ENCODE measurements at places on chromosomes 3 and 15. TPM values are rescaled to one million over a fixed set of nuclear protein-coding genes. Genes with fewer than 3 reads are reported as not detected.

- peak; percentile 21 for DNase-seq
These were observed at the start of gene LTK for GRCh38 chr15:41513506-41514227. LTK (minus strand) TSS chr15:41513827; CDS start chr15:41513709, 118 bp downstream.

DNA sequence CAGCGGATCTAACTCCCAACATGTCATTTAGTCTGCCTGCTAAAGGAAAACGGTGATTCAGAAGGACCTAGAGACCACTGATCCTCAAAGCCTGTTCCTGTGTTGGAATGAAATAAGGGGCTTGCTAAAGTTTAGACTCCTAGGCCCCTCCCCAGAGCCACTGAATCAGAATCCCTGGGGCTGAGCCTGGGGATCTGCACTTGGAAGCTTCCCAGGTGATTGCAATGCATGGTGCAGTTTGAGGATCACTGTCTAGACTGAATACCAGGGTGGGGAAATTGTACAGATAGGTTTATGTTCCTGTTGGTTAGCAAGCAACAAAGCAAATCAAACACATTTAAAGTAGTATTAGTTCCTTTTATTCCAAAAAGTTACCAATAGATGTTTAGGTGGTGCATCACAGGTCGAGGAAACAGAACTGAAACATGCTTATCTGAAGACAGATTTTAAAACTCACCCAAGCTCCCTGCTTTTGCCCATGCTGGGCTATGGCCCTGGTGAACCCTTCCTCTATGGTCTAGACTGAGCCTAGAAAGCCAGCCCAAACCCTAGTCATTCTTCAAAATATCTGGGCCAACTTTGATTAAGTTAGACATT is 29.6 kb upstream of the SPTBN5 start:
- no peak for DNase-seq

DNA sequence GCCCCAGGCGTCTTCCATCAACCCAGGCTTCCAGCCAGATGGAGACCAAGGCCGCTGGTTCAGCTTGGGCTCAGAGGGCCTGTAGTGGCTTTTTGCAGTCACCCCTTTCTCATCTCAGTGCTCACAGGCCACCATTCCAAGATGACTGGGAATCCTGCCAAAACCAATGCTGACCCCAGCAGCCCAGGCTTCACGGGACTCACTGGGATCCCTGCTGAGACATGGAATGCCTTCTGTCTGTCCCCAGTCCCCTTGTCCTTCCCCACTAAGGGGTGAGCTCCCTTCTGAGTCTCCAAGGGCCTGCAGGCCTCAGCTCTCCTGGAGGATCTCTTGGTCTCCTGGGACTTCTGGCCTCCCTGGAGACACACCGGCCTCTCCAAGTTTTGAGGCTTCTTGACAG is 77.4 kb upstream of the SEC13 start:
- no peak for DNase-seq

DNA sequence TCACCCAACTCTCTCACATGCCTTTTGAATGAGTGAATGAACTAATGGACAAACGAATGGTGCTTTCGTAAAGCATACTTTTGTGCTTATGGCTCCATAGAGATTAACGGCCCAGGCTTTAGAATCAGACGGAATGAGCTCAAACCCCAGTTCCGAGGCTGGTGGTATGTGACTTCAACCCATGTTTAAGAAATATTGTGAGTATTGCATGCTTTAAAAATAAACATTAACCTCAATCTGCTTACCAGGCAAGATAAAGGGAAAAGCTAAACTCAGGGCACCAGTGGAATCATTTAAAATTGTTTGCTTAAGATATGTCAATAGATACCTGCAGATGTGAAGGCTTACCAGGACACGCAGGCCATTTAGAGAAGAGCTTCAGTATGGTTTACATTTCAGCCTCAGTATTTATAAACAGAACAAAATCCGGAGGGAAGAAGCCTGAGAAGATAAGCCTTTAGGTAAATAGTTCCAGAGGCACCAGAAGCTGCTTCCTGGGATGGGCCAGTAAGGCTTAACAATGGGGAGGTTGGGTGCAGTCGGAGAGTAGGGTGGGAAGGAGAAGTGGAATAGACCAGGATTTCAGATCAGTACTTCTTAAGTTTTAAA is 186.4 kb downstream of the ADAMTS9 start:
- DNase-seq = peak; percentile 93

DNA sequence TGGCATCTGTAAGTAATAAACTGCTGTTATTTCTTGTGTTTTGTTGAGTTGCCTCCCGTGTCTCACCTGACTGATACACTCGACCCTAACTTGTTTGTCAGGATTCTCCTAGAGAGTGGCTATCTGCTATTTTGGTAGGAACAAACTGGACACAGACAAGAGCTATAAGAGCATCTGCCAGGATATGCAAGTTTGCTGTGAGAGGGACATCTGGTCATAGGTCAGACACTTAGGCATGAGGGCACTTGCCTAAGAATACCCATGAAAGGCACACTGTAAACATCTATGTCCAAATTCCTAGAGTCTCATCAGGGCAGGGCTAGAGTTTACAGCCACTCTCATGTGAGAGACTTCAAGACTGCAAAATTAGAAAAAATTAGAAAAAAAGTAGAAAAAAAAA is 32.5 kb downstream of the NEDD4 start:
- no peak for DNase-seq

DNA sequence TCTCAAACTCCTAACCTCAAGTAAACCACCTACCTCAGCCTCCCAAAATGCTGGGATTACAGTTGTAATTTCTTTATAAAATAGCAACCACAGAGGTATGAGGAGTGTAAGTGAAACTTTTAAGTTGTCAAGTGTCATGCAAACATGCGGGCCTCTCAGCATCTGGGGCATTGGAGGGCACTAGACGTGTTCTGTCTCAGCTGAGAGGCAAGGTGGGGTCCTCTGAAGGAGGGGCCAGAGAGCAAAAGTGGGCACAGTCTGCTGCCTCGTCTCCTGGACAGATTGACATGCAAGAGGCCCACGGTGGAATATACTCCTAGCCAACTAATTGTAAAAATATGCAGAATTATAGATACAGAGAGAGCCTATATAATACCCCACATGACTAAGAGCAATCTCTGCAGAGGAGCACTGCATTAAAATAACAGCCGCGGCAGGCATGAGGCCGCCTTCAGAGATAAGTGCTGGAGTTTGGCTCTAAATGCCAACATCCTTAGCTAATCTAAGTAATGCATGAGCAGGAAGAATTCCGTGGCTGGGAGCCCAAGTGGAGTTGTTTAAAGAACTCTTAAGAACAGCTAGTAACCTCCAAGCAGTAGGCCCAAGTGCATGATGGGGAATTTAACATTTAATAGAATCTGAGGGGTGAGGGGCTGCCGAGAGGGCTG is 87.8 kb upstream of the RNU6-1 start:
- DNase-seq = peak; percentile 76

DNA sequence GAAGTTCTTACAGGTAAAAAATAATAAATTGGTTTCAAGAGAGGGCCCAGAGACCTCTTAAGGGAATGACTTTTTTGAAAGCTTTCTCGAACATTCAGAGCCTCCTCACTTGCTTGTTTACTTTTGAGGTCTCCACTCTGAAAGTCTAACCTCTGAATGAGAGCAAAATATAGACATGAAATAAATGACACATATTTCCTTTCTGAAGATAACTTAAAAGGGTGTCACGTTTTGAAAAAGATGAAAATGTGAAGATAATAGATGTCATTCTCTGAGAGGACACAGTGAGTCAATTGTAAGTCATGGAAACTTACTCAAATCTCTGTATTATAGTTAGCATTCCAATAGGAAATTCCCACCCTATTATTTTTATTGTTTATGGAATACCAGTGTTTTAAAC is 44.6 kb downstream of the HACD2 start:
- no peak for DNase-seq

GRCh38 chr3:16511681-16512434 is 1.6 kb downstream of the RFTN1 start:
- peak; percentile 79 for DNase-seq

- no peak for DNase-seq
These were observed 17.1 kb upstream of the SKIC8 start for GRCh38 chr15:78316283-78317083.

DNA sequence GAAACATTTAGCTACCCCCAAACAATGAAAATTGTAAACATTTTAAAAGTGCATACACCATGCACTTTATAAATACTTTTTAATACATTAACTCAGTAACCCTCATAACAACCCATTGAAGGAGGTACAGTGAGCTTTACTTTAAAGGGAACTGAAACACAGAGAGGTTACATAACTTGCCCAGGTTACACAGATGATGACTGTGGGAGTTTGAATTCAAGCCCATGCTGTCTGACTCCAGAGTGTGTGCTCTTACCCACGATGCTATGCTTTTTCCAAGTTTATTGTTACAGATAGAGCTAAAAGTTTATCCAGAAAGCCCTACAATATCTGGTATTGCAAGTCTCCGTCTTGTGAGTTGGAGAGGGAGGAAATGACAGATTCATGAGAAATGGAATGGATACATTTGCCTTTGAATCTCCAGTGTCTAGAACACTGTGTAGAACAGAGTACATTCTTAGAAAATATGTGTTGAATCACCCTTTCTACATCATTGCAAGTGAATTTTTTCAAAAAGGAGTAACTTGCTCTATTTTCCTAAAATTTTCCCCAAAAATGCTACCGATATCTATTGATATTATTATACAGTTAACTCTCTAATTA is 428.3 kb downstream of the NAALADL2 start:
- DNase-seq = no peak

- no peak for DNase-seq
These were observed 1.5 kb downstream of the CELF6 start for GRCh38 chr15:72318408-72318942.

PIGZ gene
- 0.13 TPM for total RNA-seq

C3orf70 gene
- total RNA-seq = 0.08 TPM

DCBLD2 gene
- 70.2 TPM for total RNA-seq

ACSBG1 gene
- total RNA-seq = not detected

ELP6 gene
- 39.1 TPM for total RNA-seq
